ENCODE measurements at places on chromosomes 4 and X.

GRCh38 chr4:122508083-122508482, 51.6 kb upstream of the IL2 start:
- DNase-seq: no peak

GRCh38 chrX:154490021-154490413, 412 bp downstream of the SLC10A3 start:
- DNase-seq: no peak

DNA sequence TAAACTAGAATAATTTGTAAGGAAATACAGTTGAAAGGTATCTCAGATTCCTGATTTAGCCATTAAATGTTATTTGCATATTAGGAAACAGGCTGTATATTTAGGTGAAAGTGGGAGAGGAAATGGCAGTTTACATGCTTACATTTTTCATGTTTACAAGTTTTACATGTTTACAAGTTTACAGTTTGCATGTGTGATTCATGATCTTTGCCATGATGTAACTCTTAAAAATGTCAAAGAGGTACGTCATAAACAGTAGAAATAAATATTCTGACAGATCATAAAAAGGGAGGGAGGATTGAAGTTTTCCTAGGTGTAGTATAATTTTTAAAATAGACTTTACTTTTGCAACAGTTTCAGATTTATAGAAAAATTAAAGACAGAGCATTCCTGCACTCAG, 45.7 kb downstream of the KDM6A start:
- DNase-seq: no peak

GRCh38 chr4:77623091-77623490, 17.5 kb downstream of the CXCL13 start:
- DNase-seq: no peak

- no peak for DNase-seq
Observed at GRCh38 chr4:72302981-72303704, 265.9 kb downstream of the ADAMTS3 start.

GRCh38 chr4:88819818-88820697, 122.4 kb upstream of the NAP1L5 start:
- DNase-seq: no peak

DNA sequence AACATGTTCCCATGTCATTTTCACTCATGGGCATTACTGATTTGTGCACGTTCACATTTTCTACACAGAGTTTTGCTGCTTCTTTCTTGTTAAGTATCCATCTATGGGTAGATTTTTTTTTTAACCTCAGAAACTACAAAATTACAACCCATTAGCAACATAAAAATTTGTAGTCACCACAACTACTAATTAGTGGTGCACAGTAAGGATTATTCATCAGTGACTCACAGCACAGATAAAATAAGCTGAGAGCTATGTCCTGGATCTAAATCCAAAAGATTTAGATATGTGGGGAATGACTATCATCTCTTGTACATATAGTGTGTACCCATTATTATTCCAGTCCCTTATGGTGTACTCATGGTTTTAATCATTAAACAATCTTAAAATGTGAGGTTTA, 19.7 kb upstream of the AMELX start:
- no peak for DNase-seq

DNA sequence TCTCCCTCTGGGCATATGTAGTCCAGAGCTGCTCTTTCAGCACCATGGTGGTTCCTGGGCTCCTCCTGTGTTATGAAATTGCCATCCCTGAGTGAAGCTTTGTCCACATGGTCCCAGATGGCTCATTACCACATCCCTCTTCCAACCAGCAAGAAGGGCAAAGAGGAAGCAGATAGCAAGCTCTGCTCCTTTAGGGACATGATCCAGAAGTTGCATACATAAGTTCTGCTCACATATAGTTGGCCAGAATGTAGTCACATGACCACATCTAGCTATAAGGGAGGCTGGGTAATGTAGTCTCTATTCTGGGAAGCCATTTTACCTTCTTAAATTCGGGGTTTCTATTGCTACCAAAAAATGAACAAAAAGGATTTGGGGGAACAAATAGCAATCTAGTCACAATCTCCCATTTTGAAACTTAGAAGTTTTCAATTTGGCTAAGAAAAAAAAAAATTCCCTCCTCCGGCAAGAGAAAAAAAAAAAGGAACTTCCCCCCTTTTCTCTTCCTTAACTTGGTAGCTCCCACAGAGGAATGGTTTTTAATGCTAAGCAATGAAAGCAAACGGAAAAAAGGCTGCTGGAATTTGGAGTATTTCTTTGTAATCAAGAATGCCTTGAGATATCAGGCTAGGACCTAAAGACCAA, 88.2 kb upstream of the USP9X start:
- DNase-seq: no peak

DNA sequence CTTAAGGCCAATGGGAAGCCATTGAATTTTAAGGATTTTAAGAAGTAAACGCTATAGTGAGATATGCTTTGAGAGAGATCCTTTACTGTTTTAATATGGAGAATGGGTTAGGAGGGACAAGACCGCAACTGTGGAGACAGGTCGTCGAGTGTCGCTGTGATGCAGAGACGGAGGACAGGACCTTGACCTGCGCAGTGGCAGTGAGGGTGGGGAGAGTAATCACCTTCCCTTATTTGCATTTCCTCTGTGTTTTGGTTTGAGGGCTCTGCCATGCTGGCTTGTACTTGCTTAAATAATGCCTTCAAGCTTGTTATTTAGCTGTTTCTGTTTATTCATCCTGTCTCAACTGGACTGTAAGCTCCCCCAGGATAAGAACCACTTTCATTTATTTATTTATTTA, 345.0 kb downstream of the FBXW7 start:
- DNase-seq: no peak

DNA sequence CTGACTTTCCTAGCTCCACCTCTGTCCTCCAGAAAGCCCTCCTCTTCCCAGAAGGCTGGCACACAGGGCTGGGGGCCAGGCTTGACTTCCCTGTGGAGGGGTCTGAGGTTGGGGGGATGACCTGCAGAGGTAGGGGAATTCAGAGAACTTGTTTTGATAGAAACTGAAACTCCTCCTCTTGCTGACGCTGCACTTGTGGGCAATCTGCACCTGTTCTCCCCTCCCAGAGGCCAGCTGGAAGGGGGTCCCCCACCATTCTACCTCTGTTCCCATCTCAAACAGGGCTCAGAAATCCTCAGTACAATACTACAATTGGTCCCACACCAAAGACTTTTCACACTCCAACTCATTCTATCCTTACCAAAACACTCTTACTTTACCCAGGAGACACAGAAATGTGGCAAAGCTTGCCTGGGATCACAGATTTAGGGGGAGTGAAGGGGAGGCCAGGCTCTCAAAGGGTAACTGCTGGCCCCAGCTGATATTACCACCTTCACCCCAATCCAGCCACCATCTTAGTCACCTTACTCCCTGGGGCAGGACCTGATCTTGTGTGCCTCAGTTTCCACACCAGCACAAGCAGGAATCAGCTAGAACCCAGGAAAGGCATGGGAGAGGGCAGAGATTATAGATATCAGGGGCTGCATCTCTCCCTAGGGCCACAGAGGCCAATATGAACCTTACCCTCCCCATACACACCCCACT, 18.5 kb downstream of the OTUD5 start:
- no peak for DNase-seq

DNA sequence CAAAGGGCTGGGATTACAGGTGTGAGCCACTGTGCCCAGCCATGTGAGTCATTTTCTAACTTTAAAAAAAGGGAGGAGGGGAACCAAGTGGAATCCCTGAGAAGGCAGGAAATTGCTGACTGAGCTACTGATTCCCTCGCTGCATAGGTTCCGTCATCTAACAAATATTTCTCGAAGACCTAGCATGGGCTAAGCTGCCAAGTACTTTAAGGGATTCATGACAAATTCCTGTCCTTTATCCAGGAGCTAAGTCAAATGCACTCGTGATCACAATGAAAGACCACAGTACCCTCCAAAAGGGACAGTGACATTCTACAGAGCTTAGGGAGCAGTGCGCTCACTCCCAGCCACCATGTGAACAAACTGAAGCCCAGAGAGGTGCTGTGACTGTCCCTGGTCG, 33.2 kb upstream of the MAN2B2 start:
- DNase-seq: no peak

DNA sequence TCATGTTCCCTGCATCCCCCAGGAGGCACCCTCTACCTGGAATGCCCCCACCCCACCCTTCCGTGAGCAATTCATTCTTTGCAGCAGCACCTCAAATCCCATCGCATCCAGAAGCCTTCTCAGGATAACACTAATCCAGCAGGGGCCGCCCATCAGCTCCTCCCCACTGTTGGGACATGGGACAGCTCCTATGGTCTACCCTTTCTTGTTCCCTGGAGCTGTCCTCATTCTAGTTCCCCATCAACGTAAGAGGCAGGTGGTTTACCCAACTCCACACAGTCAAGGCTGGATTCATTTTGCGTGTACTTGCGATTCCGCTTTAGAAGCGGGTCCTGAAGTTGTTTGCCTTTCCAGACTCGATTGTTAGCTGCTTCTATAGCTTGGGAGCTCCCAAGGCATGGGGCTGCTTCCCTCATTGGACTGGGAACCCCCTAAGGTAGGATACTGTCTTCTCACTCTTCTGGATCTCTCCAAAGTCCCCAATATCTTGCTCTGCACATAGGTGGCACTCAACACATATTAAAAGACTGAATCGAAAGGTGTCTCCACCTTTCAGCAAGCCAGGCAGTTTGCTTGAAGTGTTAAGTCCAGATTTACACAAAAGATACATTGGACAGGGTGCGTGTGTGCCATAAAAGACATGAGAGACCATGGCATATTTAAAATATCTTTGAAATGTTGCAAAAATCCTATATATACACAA, 942 bp upstream of the APLN start:
- no peak for DNase-seq

DNA sequence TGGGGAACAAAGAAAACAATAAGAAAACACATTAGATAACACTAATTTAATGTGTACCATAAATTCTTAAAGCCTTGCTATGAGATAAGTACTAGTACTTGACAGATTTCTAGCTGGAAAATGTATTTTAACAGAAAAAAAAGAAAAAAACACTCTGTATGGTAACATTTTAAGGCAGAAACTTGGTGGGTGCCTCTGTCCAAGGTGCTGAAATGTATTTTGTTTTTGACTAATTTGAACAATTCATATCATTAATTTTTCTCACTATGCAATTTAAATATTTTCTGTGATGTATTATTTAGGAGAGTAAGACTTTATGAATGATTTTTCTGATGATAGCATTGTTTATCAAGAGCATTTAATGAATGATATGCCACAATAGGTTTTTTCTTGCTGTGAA, 107.5 kb downstream of the GABRG1 start:
- DNase-seq: no peak

DNA sequence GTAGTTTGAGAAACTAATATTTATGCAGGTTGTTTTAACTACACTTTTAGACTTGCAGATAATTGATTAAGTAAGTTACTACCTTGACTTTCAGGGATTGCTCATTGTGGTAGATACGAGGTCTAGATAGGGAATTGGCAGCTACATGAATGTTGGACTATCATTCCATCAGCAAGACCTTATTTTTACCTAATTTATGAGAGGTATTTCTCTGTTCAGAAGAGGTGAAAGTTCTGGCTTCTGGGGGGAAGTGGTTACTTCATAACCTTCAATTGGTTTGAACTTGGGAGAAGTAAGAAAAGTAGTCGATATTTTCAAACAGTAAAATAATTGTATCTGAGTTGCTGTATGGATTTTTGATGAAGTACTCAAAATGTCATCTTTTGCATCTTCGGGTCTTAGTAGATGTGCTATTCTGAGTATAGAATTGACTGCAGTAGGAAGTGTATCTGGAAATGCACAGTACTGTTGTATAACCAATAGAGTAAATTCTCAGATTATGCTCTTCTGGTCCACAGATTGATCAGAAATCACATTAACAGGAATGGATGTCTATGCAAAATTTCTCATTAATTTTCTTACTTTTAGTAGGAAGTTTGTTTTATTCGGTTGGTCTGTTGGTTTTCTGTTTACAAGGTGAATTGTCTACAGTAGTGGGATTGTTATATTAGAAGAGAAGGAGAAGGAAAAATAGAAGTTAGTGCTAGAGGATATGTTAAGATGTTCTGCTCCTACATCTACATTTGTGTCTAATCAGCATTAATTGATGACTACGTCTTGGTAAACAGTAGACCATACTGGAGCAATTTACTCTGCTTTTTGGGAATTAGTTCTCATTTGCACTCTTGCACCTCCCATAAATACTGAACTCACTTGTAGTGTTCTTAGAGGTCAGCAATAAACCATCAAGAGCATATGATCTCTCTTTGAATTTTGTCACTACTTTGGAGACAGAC, 3.0 kb downstream of the NFKB1 start:
- no peak for DNase-seq

GRCh38 chr4:18247189-18247588, 225.6 kb upstream of the LCORL start:
- no peak for DNase-seq

GRCh38 chrX:112768563-112768962, 72.1 kb downstream of the AMOT start:
- DNase-seq: no peak

GRCh38 chr4:144283526-144283925, 143.0 kb upstream of the GYPA start:
- DNase-seq: no peak

- no peak for DNase-seq
Observed at GRCh38 chrX:16212436-16212835, 45.2 kb downstream of the MAGEB17 start.

DNA sequence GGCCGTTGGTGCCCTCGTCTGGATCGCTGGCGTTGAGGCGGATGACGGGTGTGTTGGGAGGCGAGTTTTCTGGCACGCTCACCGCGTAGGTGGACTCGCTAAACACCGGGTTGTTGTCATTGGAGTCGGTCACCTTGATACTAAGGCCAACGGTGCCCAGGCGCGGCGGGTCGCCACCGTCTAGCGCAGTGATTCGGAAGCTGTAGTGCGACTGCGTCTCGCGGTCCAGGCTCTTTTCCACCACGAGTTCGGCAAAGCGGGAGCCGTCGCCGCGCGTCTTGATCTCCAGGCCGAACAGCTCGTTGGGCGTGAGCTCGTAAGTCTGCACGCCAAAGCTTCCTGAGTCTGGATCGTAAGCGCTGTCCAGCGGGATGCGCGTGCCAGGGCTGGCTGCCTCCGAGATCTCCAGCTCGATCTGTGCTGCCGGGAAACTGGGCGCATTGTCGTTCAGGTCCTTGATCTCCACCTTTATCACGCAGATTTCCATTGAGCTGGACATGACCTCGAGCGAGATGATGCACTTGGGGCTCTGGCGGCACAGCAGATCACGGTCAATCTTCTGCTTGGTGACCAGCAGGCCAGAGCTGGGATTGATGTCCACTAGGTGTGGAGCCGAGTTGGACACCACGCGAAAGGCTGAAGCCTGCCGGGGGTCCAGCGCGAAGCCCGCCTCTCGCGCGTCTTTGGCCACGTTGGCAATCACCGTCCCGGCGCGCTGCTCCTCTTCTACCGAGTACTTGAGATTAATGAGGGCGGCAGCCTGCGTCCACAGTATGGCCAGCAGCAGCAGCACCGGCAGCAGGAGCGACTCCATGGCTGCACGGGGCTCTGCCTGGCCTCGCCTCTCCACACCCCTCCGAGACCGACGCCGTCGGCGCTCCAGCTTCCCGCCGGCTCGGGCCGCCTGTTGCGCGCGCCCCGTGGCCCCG, 2.0 kb downstream of the PCDH19 start:
- DNase-seq: no peak

- DNase-seq: no peak
Observed at GRCh38 chr4:122772311-122772710, 39.8 kb downstream of the BBS12 start.

Data from omental fat pad (tissue), 4 donors.